ENCODE measurements at places on chromosomes 6 and 20. TPM values are rescaled to one million over a fixed set of nuclear protein-coding genes. Genes with fewer than 3 reads are reported as not detected.

Gene ZBTB2
- 24.3 TPM for total RNA-seq

Gene SCRT2
- total RNA-seq = not detected

Gene OOEP
- 0.76 TPM for total RNA-seq

Gene OTOR
- total RNA-seq = not detected

Gene CCR6
- 1.2 TPM for total RNA-seq

- DNase-seq = no peak
Measured at GRCh38 chr20:2889797-2890196, 16.5 kb downstream of the PTPRA start.

GRCh38 chr6:37517411-37517812, 17.7 kb upstream of the CCDC167 start:
- peak; percentile 81 for DNase-seq

- DNase-seq = peak; percentile 59
Measured at GRCh38 chr6:170291271-170292110, 613 bp upstream of the DLL1 start.

DNA sequence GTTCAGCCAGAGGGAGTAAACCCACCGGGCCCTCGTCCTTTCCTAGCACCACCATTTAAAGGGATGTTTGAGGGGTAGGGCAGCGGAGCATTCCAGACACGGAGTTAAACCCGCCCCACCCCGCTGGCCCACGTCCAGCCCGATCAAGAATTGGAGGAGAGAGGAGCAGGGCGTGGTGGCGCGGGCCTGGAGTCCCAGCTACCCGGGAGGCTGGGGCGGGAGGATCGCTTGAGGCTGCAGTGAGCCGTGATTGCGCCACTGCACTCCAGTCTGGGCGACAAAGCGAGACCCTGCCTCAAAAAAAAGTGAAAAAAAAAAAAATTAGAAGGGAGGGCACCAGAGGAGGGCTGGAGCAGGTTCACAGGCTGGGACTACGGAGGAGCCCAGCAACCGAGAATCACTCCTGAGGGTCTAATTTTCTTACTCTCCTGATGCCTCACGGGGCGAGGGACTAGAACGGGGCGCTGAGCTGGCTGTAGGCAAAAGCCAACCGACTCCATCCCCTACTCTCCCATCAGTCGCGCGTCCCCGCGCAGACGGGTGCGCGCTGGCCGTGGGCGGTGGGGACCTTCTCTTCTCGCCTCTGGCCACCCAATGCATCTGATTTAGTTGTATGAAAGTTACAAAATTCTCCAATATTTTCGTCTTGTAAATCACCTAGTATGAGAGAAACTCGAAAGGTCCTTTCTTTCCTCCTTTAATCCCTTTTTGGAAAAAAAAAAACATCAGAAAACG, 6.1 kb upstream of the HSPA1B start:
- DNase-seq = peak; percentile 85

DNA sequence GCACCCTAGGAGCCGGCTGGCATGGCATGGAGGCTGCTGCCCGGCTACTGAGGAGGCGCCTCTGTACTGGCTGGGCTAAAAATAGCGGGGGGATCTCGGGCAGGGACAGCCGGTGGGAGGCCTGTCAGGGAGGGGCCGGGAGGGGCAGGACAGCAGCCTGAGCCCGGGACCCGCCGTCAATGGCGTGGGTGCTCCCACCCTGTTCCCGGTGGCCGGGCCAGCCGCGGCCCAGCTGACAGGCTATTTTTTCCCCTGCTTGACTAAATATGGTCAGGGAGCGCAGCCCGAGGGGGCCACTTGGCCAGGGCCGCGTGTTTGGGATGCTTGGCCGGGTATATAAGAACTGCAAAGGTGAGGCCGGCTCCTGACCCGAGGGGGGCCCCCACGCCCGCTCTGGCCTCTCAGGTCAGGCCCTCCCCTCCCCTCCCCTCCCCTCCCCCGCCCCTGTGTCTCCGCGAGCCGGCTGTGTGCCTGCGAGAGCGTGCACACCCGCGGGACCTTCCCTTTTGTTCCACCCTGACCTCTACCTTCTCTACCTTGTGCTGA, 74.4 kb upstream of the GATA5 start:
- DNase-seq = no peak

DNA sequence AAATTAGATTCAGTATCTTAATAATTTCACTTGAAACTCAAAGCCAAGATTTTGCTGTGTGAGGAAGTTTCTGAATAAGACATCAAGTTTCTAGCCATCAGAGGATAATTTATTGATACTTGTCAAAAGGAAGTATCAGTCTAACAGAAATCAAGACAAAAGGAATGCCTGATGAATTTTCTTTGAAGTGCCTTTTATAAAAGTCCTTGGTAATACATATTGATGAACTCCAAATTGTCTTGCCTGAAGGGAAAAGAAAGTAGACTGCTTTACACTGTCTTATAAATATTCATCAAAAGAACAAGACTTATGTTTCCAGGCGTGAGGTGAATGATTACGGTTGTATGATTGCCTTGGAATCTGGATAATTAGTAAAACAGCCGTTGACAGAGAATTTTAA, 986.0 kb upstream of the MAP3K7 start:
- DNase-seq = no peak

DNA sequence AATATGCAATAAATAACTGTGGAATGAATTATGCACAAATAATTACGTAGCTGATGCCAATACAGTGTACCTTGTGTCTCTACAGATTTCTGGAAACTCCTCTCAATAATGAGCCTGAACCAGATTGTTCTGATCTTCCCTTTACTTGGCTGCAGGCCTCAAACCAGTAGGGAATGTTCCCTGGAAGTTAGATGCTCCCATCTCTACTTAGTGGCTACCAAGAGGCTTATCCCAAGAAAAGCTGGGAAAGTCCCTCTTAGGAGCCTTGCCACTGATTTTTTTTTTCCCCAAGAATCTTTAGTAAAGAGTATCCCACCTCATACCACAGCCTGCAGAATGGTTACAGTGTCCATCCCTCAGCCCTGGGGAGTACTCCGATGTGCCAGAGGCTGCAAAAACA, 702.1 kb downstream of the RFPL4B start:
- DNase-seq = no peak

GRCh38 chr6:54194067-54194466, 82.8 kb downstream of the MLIP start:
- no peak for DNase-seq

Data from activated T-cell treated with anti-CD3 and anti-CD28 coated beads, Interleukin-2, amount 50 U/mL, for 72 hours (primary cell).